ENCODE measurements at places on chromosomes 12 and 14.

DNA sequence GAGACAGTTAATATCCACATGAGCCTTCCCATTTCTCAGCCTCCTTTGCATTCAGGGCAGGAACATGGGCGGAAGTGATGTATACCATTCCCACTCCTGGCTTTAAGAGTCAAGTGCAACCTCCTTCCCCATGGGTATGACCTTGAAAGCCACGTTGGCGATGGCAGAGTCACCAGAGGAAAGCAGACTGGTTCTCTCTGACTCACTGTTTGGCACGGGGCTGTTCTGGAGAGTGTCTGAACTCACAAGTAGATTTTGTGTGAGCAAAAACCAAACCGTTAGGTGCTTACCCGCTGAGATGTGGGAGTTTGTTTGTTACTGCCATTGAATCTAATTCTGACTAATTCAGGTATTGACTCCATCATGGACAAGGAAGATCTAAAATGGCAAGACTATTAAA, 36.7 kb upstream of the PZP start:
- DNase-seq = peak; percentile 80

DNA sequence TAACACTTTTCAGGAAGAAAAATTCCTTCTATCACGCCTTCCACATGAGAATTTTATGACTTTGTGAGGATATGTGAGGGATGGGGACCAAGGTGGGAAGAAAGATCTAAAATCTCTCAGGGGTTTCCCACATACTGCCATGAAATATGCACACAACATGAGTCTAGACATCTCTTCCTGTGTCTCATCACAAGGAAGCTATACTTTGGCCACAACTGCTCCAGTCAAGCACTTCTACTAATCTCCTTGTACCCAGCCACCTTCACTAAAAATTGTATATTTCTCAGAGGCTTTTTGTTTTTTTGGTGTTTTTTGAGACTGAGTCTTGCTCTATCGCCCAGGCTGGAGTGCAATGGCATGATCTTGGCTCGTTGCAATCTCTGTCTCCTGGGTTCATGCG, 3.2 kb downstream of the OSBPL8 start:
- no peak for DNase-seq

DNA sequence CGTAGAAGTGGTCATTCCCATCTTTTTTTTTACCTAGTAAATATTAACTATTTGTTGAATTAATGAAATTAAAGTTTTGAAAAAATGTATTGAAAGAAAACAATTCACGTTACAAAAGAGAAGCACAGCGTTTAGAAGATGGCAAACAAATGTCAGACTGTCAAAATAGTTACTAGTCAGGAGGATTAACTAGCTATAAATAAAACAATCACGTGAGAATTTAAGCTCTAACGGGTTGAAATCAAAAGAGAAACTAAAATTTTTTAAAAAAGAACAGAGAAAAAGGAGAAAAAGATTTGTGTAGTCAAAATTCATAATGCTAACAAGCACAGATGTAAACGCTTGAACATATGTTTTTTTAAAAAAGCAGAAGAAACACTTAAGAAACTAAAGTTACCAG, 26.4 kb downstream of the DDHD1 start:
- no peak for DNase-seq

DNA sequence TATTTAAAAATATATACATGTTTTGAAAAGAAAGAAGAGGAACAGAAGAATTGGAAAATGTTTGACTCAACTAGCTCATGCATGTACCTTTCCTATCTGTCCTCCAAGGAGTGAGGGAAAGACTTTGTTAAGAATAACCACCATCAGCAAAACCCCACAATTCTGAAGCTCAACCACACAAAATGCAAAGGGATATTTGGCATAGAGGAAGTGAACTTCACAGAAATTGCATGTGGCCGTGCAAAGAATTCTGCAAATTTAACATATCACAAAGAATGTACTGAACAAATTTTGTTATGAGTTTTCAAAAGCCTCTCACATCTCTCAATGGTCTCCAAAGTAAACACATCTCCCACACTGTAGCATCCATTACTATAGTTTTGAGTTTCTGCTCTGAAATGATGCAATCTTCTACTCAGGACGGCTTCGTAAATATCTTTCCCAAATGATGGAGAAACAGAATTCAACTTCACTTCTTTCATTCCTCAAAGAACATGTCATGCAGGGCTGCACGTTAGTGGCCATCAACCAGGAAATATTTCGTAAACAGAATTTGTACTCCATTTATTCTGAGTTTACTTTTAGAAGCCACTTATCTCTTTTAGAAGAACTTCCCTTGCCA, 17.6 kb downstream of the DUSP6 start:
- DNase-seq = no peak

DNA sequence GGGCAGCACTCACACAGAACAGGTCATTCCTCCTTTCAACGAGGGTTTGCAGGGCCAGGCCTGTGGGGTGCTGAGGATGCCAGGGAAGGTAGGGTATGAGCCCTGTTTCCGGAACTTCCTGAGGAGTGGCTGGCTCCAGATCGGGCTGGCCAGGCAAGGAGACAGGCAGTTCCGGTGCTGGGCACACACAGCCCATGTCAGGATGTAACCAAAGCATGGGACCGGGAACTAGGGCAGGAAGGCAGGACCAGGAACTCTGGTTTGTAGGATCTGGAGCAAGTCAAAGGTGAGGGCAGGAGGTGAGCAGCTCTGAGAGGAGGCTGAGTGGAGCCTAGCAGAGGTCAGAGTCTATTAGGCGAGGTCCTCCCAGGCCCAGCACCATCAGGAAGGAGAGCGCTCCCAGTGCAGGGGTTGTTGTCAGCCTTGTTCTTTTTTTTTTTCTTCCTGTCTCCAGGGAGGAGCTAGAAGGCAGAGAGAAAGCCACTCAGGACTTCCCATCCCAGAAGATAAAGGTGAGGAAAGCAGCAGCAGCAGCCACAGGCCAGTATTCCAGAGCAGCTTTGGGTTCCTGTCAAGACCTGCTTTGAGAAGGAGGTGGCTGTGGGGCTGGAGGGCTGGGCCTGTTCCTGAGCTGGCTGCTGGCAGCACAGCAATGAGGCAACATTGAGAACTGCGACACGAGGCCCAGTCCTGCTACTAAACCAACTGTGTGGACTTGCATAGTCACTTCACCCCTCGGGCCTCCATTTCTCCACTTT, 49.0 kb upstream of the PTGR2 start:
- no peak for DNase-seq

DNA sequence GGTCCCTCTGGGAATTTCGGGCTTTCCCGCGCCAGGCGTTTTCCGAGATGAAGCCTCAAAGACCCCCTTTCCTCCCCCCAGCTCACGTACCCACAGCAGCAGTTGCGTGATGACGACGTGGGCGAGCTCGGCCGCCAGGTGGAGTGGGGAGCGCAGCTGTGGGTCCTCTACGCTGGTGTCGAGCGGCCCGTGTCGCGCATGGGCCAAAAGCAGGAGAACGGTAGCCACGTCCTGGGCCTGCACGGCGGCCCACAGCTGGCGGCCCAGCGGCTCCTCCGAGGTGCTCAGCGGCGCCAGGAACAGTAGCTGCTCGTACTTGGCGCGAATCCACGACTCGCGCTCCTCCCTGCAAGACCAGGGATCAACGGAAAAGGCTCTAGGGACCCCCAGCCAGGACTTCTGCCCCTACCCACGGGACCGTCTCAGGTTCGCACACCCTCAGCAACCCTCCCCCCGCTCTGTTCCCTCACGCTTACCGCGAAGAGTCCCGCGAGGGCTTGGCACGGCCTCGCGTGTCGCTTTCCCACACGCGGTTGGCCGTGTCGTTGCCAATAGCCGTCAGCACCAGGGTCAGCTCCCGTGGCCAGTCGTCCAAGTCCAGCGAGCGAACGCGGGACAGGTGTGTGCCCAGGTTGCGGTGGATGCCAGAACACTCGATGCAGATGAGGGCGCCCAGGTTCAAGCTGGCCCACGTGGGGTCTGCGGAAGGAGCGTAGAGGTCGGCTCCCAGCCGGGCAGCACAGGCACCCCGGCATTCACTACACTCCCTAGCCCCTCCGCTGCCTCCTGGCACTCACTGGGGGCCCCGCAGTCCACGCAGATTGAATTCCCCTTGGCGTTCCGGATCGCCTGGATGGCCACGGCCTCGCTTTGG, 11.4 kb downstream of the AGAP2 start:
- no peak for DNase-seq

DNA sequence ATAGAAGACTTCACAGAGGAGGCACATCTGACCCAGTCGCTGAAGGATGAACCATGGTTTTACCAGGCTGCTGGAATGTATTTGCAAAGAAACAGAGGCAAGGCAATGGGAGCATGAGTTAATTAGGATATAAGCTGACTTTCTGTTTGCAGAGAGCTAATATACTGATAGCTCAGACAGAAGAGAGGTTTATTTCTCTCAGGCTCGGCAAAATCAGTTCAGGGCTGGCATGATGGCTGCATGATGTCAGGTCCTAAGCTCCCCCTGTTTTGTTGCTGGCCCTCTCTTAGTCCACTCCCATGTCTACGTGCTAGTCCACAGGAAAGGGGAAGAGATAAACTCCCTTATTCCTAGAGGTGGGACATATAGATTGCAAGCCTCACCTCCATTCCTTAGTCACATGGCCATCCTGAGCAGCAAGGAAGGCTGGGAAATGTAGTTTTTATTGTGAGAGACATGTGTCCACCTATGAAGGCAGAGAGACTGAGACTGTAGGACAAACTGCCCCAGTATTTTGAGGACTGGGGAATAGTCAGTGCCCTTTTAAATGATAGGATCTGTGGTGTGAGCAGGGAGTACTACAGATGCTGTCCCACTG, 224.5 kb downstream of the VRK1 start:
- no peak for DNase-seq

DNA sequence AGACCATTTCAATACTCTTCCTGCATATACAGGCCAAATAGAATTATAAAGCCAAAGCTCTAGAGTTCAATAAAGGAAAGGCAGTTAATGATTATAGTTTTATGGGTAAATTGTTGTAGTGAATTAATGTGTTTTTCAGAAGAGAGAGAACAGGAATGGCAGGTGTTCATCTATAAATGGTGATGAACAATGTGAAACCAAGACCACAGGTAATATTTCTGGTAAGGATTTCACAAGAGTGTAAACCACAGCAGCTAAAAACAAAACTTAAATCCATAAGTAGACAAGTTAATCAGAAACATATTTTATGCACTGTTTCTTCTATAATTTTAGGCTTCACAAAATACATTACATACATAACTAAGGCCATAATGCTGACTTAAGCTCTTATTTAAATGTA, 204.4 kb downstream of the SYT1 start:
- DNase-seq = no peak

DNA sequence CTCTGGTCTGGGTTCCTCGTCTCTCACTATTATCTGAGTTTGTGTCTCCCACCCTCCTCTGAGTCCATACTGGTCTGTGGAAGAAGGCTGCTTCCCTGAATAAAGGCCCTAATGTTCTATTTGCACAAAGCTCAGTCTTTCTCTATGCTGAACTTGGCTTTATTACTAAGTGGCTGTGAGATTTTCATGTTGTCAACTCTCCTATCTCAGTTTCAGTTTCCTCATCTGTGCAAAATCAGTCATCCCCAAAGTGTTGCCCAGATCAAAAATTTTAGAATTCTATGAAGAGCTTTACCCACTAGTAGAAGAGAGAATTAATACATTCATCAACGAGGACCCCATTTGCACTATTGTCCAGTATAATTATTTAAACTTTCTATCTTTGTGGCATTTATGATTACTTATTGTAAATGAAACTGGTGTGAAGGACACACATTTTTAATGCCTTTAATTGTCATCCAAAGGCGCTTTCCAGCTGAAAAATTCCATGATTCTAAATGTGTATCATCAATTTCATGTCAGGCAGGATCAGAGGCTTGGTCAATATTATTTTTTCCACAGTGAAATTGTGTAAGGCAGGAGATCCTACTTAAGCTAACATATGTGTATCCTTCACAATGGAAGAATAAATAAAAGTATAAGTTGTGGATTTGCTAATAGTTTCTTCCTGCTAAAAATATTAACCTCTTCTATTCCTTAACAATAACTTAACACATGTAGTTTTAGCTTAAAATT, 79.1 kb upstream of the EEA1 start:
- DNase-seq = no peak

GRCh38 chr14:101230161-101230850, 326.8 kb upstream of the RTL1 start:
- DNase-seq = no peak

DNA sequence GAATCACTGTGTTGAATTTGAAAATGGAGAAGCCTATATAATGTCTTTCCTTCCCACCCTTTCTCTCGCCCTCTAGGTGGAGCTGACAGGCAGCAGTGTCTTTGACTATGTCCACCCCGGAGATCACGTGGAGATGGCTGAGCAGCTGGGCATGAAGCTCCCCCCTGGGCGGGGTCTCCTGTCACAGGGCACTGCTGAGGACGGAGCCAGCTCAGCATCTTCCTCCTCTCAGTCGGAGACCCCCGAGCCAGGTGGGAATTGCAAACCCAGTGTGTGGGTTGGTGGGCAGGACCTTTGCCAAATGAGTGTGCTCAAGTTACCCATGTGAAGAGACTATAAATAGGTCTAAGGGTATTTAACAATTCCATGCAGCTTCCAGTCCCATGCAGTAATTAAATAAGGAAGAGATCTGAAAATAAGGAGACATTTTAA, 274.7 kb downstream of the EGLN3 start:
- no peak for DNase-seq

Data from stimulated activated CD4-positive, alpha-beta T cell treated with anti-CD3 and anti-CD28 coated beads, Interleukin-4, amount 100 ng/mL, for 24 hours (primary cell).